Right kidney (tissue), 9 donors: ENCODE measurements at places on chromosomes 6 and 20.

GRCh38 chr20:1005452-1006027 is 3.4 kb upstream of the RSPO4 start:
- no peak for DNase-seq

- DNase-seq = no peak
Observed at GRCh38 chr6:43738877-43739641, 31.0 kb upstream of the VEGFA start.

DNA sequence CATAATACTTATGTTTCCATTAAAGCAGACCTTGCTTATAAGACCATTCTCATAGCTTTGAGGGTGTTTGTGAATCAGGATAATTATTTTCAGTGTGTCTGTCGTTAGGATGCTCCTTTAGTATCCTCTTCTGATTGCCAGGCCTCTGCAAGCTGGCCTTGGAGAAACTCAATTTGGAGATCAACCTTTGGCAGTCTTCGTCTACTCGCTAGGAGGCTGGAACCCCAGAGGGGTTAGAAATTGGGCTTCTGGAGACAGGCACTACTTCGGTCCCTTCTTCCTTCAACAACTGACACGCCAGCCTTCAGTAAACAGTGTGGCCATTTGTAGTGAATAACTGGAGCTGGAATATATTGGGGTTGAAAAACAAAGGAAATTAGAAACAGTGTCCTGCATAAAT is 100.8 kb upstream of the CITED2 start:
- peak; percentile 30 for DNase-seq

GRCh38 chr6:155974359-155974758 is 518.7 kb upstream of the NOX3 start:
- DNase-seq = no peak
